ELF-1 (cell line): ENCODE measurements at places on chromosomes 4 and X.

DNA sequence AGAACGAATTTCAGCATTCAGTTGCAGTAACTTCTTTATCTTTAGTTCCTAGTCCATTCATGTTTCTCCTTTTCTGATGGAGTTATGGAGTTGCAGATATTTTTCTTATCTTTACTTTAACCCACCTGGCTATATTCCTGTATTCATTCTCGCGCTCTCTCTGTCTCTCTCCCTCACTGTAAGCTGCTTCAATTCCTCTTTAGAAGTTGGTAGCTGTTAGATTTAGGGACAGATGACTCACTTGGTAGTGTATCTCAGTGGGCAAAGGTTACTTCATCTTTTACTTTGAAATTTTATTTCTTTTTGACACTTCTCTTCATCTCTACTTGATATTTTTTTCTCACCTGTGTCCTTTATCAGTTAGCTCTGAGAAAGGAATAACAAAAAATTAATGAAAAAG lies 49.6 kb upstream of the BRS3 start:
- no peak for DNase-seq

- no peak for DNase-seq
Observed at GRCh38 chr4:76074468-76074867, at the start of gene ART3. Gene ART3, plus strand, starts transcription at chr4:76074709. Its CDS starts 1,181 bp downstream, at chr4:76075890.

DNA sequence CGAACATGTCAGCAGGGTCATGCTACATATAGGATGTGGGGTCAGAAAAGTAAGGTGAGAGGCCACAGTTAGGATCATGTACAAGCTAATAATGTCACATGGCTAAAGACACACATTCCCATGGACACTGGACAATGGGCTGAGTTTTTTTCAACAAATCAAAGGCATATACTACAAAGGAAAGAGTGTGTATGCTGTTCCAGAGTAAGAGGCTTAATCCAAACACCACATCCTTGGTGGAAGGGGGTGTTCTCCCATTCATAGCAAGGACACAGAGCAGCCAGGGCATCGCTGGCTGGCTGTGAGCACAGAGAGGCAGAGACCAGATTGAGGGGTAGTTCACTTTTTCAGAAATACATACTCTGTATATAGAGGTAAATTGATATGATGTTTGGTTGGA lies 131.7 kb downstream of the MGST2 start:
- DNase-seq = no peak

- no peak for DNase-seq
Observed at GRCh38 chr4:65918212-65918611, 247.9 kb upstream of the EPHA5 start.

DNA sequence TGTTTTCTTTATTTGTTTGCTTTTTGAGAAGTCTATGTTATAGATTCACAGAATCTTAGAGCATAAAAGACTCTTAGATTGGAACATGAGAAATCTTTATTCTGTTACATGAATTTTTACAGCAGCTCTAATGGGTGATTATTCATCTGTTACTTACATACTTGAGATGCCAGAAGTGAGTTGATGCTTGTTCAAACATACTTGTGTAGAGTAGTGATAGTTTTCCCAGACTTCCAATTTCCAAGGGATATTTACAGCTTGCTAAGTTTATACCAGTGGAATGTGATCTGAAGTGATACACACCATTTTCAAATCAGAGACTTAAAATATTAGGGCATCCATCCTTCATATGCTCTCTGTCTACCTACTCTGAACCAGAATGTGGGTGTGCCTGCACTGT lies 252.9 kb upstream of the SMIM31 start:
- DNase-seq = no peak

GRCh38 chrX:123454712-123455431 lies 270.8 kb downstream of the GRIA3 start:
- DNase-seq = no peak

DNA sequence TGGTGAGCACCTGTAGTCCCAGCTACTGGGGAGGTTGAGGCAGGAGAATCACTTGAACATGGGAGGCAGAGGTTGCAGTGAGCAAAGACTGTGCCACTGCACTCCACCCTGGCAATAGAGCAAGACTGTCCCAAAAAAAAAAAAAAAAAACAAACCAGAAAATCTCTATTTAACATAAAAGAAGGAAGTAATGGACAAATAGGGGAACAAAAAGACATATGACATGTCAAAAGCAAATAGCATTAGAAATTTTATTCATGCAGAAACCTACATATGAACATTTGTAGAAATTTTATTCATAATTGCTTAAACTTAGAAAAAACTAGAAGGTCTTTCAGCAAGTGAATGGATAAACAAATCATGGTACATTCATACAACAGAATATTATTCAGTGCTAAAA lies 97.1 kb upstream of the SH3RF1 start:
- DNase-seq = no peak

DNA sequence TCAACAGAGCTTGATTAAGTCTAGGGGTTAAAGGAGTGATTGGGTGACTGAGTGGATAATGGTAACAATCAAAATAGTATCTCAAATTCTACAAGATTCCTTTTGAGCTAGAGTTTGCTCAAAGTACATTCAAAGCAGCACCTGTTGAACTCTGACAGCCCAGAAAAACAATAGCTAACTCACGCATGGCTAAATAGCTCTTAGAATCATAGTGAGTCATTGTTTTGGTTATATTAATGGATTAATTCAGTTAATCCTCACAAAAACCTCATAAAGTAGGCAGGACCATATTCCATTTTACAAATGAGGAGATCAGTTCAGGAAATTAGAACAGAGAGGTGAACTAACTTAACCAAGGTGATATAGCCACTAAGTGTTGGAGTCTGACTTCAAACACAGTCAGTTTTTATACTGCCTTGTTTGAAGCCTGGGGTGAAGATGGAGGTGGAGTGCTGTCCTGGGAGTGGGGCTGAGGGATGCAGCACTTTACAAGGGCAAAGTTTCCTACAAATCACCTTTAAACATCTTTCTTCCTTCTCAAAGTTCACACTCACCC lies 35.9 kb upstream of the PPM1K start:
- DNase-seq = no peak

DNA sequence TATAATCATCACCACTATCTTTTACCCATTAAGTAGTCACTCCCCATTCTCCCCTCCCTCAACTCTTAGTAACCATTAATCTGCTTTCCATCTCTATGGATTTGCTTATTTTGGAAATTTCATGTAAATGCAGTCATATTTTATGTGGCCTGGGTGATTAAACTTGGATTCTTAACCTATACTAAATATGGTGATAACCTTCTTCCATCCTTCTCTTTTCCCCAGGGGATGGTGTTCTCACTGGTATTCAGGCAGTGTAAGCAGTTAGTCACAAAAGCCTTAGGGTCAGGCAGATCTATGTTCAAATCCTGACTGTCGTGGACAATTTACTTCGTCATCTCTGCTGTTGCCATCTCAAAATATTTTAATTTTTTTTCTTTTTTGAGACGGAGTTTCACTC lies 29.6 kb downstream of the RAB40AL start:
- DNase-seq = no peak

DNA sequence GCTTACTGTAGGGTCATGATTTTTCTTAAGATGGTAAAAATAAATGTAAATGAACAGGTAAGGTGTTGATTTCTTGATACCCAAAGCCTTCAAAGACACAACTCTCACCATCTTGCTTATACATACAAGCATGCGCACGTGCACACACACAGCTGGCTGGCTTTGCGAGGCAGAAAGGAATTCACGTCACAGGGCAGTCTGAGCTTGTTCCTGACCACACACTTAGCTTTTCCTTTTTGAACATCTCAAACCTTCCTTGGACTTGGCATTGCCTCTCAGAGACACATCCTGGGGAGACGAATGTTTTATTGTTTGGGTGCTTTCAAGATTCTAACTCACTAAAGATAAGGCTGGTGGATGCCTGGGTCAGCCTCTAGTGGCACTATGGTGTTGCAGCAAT lies 175.0 kb downstream of the NHS start:
- no peak for DNase-seq

- DNase-seq = no peak
Observed at GRCh38 chrX:150573702-150574101, 5.3 kb downstream of the MTM1 start.

- DNase-seq = no peak
Observed at GRCh38 chr4:116092961-116093360, 979.5 kb upstream of the NDST4 start.

- no peak for DNase-seq
Observed at GRCh38 chrX:46247456-46247855, 297.8 kb downstream of the ZNF674 start.

DNA sequence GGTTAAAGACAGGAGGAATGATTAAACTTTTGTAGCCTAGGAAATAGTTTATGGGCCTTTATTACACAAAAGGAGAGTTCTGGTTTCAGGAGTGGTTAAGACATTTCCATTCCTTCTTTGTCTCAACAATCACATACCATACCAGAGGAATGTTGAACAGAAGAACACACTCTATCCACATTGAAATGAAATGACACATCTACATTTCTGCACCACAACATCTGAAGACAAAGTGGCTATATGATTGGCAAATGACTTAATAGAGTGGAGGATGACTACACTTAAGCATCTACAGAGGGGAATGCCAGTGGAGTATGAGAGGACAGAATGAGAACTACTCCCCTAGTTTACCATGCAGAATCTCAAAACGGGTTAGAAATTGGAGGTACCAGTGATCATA lies 8.0 kb downstream of the CYP2U1 start:
- no peak for DNase-seq

- DNase-seq = no peak
Observed at GRCh38 chr4:121139533-121140222, 24.4 kb downstream of the TNIP3 start.

DNA sequence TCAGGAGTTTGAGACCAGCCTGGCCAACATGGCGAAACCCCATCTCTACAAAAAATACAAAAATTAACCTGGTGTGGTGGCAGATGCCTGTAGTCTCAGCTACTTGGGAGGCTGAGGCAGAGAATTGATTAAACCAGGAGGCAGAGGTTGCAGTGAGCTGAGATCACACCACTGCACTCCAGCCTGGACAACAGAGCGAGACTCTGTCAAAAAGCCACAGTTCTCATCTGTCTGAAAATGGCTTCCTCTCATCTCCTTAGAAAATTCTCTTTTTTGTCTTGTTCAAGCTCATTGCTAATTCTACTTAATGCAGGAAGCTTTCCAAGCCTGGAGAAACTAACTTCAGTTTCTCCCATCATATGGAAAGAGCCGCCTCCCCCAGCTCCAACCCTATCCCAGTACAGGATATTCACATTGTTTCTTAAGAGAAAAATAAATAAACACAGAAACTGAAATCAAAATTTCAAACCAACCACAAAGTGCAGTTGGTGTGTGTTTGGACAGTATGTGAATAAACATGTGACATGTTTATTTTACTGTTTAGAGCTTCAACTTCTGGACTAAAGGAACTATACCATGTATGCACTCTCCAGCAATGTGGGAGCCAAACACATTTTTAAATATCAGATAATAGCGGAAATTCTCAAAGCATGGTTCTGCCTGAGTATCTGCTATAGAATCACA lies 55.0 kb upstream of the GAB1 start:
- DNase-seq = no peak

DNA sequence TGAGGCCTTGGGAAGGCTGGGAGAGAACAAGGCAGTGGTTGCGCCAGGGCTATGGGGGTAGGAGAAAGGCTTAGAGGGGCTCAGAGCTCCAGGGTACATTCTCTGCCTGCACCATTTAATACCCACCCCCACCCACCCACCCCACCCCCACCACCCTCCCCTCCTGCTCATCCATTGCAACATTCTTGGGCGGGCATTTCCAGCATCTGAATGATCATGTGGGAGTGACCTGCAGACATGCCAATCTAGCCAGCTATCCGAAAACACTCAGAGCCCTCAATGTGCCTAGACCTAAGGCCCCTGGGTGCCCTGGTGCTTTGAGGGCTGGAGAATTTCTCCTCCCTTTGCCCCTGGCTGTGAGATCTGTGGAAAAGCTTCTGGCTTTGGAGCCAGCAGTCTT lies 3.1 kb downstream of the SLC34A2 start:
- no peak for DNase-seq

DNA sequence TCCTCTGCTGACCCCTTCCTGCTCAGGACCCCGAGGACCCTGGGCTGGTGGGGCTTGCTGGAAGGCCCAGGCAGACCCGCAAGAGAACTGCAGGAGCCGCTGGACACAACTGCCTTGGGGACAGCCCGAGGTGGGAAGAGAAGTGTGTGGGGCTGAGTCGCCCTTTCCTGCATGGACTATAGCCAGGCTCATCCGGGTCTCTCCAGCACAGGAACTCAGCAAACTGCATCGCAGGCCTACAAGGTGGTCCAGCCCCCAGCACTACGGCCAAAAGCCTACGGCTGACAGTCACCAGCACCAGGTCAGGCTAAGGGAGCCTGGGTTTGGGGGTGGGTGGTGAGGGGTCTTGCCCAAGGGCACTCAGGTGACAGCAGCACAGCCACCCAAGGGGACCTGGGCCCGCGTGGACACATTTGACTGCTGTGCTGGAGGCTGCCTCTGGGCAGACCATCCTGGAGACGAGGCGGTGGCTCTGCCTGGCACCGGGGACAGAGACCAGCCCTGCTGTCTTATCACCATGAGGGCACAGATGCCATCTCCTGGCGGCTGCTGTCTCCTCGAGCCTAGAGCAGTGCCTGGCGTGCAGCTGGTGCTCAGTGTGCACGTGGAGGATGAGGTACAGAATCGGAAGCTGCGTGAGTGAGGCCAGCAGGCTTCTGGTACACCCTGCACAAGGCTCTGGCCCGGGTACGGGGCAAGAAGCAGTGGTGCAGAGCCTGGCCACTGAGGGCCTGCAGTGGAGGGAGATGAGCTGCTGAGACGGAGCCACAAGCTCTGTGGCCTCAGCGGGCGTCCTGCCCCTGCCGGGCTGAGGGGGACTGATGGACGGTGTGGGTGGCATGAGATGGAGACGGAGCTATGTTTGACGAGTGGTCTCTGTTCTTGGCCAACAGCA lies 15.1 kb downstream of the LRPAP1 start:
- DNase-seq = no peak

GRCh38 chr4:101418055-101418454 lies 70.7 kb upstream of the PPP3CA start:
- no peak for DNase-seq

GRCh38 chr4:39719804-39720580 lies 22.1 kb downstream of the UBE2K start:
- DNase-seq = no peak

DNA sequence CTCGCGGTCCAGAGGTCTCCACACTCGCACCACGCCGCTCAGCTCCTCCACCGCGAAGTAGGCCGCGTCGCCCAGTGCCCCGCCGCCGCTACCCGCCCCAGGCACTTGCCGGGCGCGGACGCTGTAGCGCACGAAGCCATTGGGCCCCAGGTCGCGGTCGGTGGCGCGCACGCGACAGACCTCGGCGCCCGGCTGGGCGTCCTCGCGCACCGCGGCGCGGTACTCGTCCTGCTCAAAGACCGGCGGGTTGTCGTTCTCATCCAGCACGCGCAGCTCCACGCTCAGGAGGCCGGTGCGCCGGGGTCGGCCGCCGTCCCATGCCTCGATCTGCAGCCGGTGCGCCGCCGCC lies 1.4 kb downstream of the DCHS2 start:
- DNase-seq = peak; percentile 36

DNA sequence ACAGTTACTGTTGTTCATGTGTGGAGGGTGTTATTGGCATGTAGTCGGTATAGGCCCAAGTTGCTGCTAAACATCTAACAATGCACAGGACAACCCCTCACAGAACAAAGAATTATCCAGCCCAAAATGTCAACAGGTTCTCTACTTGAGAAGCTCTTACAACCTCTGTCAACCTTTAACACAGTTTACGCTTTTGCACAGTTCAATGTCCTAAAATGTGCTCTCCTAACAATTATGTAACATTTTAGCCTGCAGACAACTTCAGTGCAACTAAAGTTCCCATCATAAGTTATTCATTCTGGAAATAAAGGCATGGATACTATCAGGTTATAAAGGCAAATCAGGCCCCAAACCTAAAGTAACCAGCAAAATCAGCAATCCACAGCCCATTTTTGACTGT lies 66.2 kb downstream of the ASB9 start:
- DNase-seq = no peak

GRCh38 chrX:130705591-130705990 lies 197.4 kb downstream of the ENOX2 start:
- no peak for DNase-seq
